ENCODE measurements at places on chromosomes 11 and 22.

- DNase-seq, result no peak
Observed at GRCh38 chr22:46557736-46558480, 20.5 kb upstream of the CELSR1 start.

GRCh38 chr11:61890529-61891330 lies 615 bp downstream of the FADS3 start:
- DNase-seq, result no peak

- DNase-seq, result no peak
Observed at GRCh38 chr11:103537904-103538502, 428.8 kb downstream of the DYNC2H1 start.

- no peak for DNase-seq
Observed at GRCh38 chr11:116207019-116207418, 565.8 kb downstream of the BUD13 start.

- no peak for DNase-seq
Observed at GRCh38 chr11:12998336-12998735, 10.8 kb upstream of the RASSF10 start.

DNA sequence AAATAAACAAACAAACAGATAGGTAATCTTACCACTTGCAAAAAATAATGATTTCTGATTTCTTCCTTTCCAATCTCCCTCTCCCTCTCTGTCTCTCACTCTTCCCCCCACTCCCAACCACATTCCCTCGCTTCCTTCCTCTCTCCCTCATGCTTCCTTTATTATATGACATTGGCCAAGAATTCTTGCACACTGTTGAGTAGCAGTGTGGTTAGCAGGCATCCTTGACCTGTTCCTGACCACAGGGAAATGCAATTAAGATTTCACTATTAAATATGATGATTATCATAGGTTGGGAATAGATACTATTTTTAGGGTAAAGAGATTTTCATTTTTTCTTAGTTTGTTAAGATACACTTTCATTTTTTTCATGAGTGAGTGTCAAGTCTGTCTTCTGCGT lies 14.7 kb upstream of the PLAAT4 start:
- DNase-seq, result no peak

GRCh38 chr11:120898568-120898967 lies 125.3 kb upstream of the TBCEL start:
- peak; percentile 44 for DNase-seq

DNA sequence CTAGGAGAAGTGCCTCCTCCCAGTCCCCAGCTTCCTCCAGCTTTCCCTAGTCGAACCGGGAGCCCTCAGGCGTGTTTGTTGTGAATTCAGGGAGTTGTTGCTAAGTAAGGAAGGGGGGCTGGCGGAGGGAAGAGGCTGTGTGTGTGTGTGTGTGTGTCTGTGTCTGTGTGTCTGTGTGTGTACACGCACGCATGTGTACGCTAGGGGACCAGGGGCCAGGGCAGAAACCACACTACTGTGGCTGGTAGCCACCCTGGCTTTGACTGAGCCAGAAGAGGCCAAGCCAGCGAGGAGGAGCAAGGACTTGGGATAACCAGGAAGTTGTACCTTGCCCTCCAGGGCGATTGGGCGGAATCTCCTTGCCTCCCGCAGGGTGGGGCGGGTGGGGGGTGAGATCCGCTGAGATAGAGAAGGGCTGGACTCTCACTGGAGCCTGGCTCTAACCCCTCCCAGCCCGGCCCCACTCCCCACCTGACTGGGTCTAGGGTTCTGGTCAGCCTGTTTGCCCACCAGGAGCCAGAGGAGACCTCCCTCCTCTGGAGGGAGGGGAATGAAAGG lies 7.5 kb downstream of the BCL9L start:
- DNase-seq, result no peak

GRCh38 chr11:11073996-11074395 lies 216.1 kb upstream of the ZBED5 start:
- no peak for DNase-seq

DNA sequence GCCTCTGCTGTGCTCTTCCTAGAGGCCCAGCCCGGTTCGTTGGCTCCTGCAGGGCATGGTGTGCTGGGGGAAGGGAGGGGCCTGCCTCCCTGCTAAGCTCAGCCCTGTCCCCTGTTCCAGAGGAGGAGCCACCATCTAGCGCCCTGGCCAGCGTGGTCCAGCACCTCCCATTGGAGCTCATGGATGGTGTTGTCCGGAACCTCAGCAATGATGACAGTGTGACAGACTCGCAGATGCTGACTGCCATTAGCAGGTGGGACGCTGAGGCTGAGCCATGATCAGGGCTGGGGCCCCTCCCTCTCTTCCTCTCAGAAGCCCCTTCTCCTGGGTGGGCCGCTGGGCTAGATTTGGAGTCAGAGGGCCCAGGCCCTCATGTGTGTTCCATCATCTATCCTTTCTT lies 9.1 kb downstream of the USP35 start:
- DNase-seq, result no peak

GRCh38 chr11:23604966-23605365 lies 744.7 kb upstream of the CCDC179 start:
- DNase-seq, result no peak

- DNase-seq, result no peak
Observed at GRCh38 chr11:2699185-2699530, 636 bp downstream of the KCNQ1OT1 start.

DNA sequence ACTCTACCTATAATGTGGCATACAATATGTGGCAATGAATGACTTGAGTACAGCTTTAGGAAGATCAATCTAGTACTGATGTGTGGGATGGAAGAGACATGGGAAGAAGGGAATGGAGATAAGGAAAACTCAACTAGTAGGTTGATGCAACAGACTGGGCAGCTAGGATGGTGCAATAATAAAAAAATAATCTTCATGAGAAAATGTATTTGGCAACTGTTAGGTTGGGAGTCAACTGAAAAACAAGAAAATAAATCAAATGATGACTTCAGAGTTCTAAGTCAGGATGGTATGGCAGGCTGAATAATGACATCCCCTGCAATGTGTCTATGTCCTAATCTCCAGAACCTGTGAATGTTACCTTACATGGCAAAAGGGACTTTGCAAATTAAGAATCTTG lies 236.8 kb upstream of the PITPNB start:
- DNase-seq, result no peak

- no peak for DNase-seq
Observed at GRCh38 chr22:37481347-37481907, 4.8 kb downstream of the MFNG start.

- no peak for DNase-seq
Observed at GRCh38 chr11:121930004-121930965, 185.7 kb downstream of the BLID start.

- DNase-seq, result no peak
Observed at GRCh38 chr11:35321111-35321510, 98.2 kb downstream of the SLC1A2 start.

DNA sequence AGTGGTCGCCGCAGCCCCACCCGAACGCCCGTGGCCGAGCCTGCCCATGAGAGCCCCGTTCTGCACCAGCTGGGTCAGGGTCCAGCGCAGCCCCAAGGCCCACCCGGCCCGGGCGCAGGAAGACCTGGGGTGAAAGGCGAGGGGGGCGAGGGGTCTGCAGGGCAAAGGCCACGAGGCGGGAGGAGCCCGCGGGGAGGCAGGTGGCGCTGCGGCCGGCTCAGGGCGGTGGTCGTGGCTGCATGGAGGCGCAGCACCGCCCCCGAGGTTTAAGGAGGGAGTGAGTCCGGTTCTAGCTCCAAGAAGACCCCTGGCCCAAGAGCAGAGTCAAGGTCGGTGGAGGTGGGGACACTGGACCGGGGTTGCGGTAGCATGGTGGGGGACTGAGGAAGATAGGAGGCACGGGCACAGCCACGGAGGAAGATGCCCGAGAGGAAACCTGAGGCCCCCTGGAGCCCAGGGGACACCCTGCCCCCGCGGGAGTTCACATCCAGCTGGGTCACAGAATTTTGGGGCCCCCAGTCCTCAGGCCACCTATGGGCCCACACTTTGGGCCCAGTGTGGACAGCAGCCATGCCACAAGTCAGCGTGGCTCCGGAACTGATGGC lies 514 bp upstream of the HDAC10 start:
- DNase-seq, result no peak

GRCh38 chr22:47119181-47119580 lies 356.7 kb downstream of the TBC1D22A start:
- DNase-seq, result no peak

GRCh38 chr11:29959488-29959887 lies 57.3 kb downstream of the KCNA4 start:
- DNase-seq, result no peak

DNA sequence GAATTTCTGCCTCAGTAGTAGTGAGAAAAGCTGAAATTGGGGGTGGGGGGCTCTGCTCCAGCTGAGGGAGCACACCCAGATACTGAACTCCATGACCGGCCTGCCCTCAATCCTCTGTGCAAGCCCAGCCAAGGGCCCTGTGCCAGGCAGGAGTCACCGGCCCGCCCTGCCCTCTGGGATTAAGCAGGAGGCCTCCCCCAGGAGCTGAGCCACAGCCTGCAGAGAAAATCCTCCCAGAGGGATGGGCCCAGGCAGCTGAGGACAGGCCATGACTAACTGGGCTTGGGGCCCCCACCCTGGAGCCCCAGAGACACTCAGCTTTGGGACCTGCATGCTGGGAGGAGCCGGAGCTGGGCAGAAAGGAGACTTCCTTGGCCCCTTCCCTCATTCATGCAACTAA lies 48.8 kb downstream of the MN1 start:
- DNase-seq, result no peak

DNA sequence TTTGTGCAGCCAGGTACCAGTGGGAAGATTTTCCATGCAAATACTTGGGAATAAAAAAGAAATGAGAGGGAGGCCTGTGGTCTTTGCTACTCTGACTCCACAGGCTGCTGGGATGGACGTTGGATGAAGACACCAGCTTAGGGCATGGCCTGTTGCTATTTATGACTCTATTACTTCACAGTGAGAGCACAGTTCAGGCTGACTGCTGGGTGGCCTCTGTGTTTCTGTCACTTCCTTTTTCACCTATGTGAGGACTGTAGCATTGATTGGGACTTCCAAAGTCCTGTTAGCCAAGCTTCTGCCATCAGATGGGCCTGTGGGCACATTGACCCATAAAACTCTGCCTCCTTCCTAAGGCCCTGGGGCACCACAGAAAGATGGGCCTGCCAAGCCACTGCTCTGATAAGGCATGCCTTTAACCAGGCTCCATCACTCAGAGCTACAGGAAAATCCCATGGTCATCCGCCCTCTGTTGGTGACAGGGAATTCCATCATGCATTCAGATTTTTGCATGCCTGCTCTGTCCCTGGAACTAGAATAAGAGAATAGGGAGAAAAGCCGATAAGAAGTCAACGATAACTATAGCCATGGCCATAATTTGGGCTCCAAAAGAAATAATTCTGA lies 64.6 kb downstream of the KCNJ1 start:
- DNase-seq, result peak; percentile 9

DNA sequence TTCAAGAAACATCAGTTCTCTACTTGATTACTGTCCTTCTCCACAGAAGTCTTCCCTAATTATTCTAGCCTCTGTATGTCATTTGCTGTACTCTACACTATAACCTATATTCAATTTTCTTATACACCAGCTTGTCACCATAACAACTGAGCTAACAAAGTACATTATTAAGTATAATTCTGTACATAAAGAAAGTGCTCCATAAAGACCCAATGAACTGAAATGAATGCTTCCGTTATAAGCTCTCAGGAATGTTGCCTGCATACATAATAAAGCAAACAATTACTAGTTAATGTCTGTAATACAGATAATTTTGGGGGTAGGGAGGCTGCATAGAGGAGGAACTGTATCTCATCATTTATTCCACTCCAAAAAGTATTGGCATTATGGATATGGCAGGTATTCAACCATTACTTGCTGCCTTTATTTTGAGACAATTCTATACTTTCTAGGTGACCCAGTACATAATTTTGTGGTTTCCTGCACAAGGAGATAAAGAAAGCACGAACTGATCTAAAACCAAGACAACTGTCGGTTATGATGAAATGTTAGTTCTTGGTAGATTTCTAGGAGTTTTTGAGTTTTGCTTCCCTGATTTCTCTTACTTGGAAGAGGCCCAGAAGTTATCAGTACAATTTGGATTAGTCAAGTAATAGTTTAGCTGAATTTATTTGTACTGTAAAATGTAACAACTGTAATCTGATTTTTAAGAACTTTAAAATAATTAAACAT lies 202.5 kb downstream of the SBF2 start:
- no peak for DNase-seq

- DNase-seq, result no peak
Observed at GRCh38 chr11:44973632-44974401, 23.1 kb upstream of the TP53I11 start.

DNA sequence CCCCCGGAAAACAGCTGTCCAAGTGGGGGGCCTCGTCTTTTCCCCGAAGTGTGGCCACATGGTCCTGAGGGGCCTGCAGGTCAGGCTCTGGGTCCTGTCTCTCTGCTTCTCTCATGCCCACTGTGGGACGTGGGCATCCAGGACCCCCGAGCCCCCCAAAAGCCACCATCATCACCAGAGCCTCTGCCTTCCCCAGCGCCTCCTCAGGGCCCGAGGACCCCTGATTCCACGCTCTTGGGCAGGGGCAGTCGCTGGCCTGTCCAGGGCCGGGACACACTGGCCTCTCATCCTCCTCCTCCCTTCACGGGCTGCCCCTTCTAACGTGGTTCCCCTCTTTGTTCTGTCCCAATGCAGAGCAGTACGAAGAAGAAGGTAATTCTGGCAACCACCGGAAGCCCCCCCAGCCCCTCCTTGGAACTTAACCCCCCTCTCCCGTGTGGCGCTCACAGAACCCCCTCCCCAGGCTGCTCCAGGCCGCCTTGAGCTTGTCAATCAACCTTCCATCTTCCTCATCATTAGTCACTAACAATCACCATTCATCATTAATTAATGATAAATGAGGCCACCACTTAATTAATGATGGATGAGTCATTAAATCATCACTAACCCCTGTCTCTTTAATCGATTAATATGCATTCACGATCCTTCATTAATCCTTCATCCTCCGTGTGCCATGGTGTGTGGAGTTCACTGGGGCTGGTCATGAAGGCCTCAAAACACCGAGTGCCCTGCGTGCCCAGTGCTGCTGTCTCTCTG lies 3.9 kb downstream of the TNNT3 start:
- no peak for DNase-seq

GRCh38 chr11:45238724-45239123 lies 47.4 kb downstream of the SYT13 start:
- no peak for DNase-seq

DNA sequence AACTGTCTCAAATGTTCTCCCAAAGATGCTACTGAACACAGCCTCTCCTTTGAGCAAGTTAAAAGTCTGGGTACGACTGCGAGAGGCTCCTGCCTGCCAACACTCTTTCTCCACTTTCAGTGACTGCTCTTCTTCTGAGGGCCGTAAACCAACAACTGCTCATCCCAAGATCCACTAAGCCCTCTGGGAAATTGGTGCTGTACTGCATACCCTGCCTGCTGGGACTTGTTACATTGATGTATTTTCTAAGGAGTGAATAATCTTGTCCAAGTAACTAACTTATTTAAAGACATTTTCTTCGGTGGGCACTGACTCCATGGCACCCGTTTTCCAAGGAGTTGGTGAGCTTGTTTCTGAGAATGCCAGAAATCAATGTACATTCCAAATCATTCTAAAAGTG lies 87.2 kb downstream of the ZNF280B start:
- DNase-seq, result no peak

DNA sequence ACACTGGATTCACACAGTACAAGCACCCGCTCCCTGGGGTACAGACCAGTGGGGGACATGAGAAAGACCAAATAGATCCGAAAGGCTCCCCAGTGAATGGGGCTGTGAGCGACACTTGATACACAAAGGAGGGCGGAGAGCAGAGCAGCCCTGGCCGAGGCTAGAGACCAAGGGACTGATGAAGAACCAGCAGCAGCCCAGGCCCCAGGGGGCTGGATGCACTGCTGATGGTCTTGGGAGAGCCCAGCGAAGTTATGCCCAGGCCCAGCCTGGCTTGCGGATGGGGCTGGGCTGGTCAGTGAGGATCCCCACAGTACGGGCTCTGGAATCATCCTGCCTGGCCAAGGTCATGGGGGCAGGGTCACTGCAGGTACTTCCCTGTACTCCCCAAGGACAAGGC lies 23.2 kb downstream of the ARHGAP1 start:
- no peak for DNase-seq

Data from NCI-H1436 (cell line).